ENCODE measurements at places on chromosomes 11 and 22.
A peak's percentile ranks its signal among the peaks of the same experiment; 100 is the strongest.

- no peak for DNase-seq
These were observed 45.0 kb downstream of the LHFPL7 start for GRCh38 chr22:24901448-24901847.

DNA sequence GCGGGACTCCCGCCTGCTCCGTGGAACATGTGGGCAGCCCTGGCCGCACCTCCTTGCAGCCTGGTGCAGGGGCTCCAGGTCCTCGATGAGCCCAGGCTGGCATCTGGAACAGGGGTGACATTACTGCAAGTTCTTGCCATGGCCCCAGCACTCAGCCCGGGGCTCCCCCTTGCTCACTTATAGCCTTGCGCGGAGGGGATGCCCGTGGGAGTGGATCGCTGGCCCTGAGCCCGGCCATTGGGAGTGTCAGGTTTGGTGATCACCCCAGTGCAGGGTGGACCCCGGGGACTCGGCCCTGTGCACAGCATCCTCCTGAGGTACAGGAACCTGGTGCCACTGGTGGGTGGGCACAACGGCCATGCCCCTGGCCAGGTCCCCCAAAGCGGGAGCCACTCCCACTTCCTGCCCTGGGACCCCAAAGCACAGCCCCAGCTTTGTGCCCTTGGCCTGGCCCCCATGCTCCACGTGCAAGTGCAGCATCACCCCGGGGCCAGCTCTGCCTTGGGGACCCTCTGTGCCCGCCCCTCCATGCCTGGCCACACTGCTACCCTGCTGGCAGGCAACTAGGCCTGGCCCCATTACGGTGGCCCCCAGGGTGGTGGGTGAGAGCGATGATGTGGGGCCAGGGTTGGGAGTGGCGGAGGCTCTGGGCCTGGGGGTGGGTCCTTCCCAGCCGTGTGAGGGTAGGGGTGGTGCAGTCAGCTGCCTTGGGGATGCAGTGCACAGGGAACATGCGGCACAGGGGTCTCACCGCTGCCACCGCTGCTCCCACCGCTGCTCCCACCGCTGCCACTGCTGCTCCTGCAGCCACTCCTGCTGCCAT lies 439.8 kb downstream of the TBC1D22A start:
- DNase-seq = no peak

GRCh38 chr11:10651656-10652361 lies 41.7 kb downstream of the IRAG1 start:
- no peak for DNase-seq

DNA sequence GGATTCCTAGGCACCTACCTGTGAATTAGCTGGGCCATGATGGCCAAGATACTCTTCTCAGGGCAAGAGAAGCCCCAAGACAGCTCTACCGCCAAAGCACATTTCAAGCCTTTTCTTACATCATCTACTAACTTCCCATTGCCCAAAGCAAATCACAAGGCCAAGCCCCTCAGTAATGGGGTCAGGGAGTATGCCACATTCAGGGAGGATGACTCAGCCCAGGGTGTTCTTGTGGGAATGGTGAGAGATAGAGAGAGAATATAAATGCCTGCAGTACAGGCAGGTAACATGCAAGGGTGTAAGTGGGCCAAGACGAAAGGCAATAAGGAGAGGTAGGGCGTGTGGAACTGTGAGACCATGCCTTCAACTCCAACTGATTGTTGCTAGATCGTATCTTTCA lies 162.5 kb upstream of the ISX start:
- DNase-seq = no peak

- peak; percentile 76 for DNase-seq
These were observed 80.7 kb upstream of the PPARA start for GRCh38 chr22:46069521-46070214.

- DNase-seq = no peak
These were observed 115.0 kb downstream of the SLC1A2 start for GRCh38 chr11:35304386-35304775.

All from hindlimb muscle (tissue), 1 donor.